ENCODE measurements at places on chromosomes 3 and 15. TPM values are rescaled to one million over a fixed set of nuclear protein-coding genes. Genes with fewer than 3 reads are reported as not detected.

The NUSAP1 gene
- 3.5 TPM for total RNA-seq

GRCh38 chr15:70246623-70247220, 149.0 kb upstream of the TLE3 start:
- H3K4me1 ChIP-seq: peaks cover 32% of the 10 kb centered on the region
- no peak for DNase-seq
- H3K4me3 ChIP-seq: no peak overlapping the region
- no peaks in the 10 kb centered on the region for H3K36me3 ChIP-seq
- H3K27ac ChIP-seq: no peak overlapping the region

DNA sequence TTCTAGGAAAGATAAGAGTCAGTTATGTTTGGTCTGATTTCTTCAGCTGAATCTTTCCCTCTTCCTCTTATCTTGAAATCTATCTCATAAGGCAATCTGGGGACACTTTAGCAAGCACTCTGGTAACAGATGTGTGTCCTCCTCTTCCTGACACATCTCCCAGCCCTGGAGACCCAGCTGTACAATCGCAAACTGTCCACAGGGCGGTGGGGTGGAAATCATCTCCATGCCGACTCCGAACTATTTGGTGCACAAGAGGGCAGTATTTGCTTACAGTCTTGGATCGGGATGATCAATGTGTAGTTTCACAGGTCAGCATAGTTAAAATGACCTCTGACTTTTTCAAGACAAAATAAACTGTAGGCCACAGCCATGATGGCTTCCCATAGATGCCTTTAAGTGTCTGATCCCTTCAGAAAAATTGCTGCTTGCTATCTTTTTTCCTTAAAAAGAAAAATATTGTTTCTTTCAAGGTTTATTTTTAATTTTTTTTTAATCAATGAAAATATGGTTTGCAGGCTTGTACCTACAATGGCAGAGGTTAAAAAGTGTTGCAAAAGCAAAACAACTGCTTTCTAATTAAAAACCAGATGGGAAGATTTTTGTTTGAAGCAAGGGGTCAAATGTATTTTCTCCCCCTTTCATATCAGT, 17.7 kb downstream of the EEFSEC start:
- no peaks in the 10 kb centered on the region for H3K27me3 ChIP-seq
- H3K4me3 ChIP-seq: no peak overlapping the region
- no peaks in the 10 kb centered on the region for H3K4me1 ChIP-seq
- H3K36me3 ChIP-seq: no peaks in the 10 kb centered on the region

The CYP19A1 gene
- total RNA-seq: not detected

DNA sequence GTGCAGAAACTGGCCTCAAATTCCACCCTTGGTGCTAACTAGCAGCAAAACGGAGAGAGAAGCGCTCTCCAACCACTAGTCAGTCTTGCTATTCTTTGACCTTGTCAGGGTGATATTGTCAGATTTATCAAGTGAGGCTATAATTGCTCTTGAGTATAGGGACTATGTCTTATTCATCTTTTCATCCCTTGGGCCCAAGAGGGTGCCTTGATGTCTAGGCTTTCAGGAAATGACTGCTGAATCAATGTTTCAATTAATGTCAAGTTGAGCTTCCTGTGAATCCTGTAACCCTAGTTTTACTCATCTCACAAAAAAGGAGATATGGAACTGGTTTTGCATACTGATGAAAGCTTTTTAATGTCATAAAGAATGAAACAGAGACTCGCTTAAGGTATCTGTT, 701.3 kb downstream of the EDEM1 start:
- no peak for DNase-seq
- H3K27ac ChIP-seq: no peak overlapping the region
- H3K4me1 ChIP-seq: no peaks in the 10 kb centered on the region
- H3K27me3 ChIP-seq: no peaks in the 10 kb centered on the region
- no peak overlapping the region for H3K4me3 ChIP-seq
- no peaks in the 10 kb centered on the region for H3K36me3 ChIP-seq

The GOLGA8S gene
- total RNA-seq: 0.30 TPM

The CNTN3 gene
- total RNA-seq: not detected

GRCh38 chr3:153266619-153267018, 104.6 kb downstream of the RAP2B start:
- no peaks in the 10 kb centered on the region for H3K36me3 ChIP-seq
- no peaks in the 10 kb centered on the region for H3K27me3 ChIP-seq
- no peaks in the 10 kb centered on the region for H3K4me1 ChIP-seq
- H3K4me3 ChIP-seq: no peak overlapping the region
- DNase-seq: no peak

DNA sequence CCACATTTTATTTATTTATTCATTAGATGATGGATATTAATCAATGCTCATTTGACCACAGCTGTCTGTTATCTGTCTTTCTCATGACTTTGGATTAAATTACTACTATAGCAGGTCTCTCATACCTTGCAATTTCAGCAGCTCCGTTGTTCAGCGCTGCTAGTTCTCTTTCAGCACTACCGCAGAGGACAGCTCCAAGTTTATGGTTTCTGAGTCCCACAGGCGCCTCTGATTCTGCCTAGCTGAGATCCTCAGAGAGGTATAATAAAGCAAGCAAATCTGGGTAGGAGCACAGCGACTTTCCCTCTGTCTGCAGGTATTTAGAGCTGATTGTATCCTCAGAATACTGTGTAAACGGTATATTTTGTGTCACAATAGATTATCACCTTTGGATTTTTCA, 204.9 kb downstream of the CNTN4 start:
- no peak overlapping the region for H3K27ac ChIP-seq
- no peaks in the 10 kb centered on the region for H3K36me3 ChIP-seq
- no peaks in the 10 kb centered on the region for H3K27me3 ChIP-seq

The AAGAB gene
- total RNA-seq: 30.2 TPM

- H3K27me3 ChIP-seq: no peaks in the 10 kb centered on the region
- DNase-seq: no peak
- no peak overlapping the region for H3K27ac ChIP-seq
- H3K36me3 ChIP-seq: no peaks in the 10 kb centered on the region
- no peak overlapping the region for H3K4me3 ChIP-seq
- H3K4me1 ChIP-seq: no peaks in the 10 kb centered on the region
These were observed 119.3 kb downstream of the SERPINI1 start for GRCh38 chr3:167854846-167855245.

The CTSH gene
- 32.8 TPM for total RNA-seq

The RAD51 gene
- total RNA-seq: 0.93 TPM

GRCh38 chr3:51799879-51800749, 21.1 kb upstream of the IQCF6 start:
- no peaks in the 10 kb centered on the region for H3K27me3 ChIP-seq
- H3K4me1 ChIP-seq: peaks cover 7% of the 10 kb centered on the region
- no peak overlapping the region for H3K27ac ChIP-seq

- no peaks in the 10 kb centered on the region for H3K4me1 ChIP-seq
- H3K4me3 ChIP-seq: no peak overlapping the region
- no peak for DNase-seq
- no peak overlapping the region for H3K27ac ChIP-seq
These were observed 6.3 kb downstream of the LRRK1 start for GRCh38 chr15:100925480-100925879.

- H3K4me1 ChIP-seq: peaks cover 7% of the 10 kb centered on the region
- H3K4me3 ChIP-seq: no peak overlapping the region
- no peak overlapping the region for H3K27ac ChIP-seq
These were observed 21.9 kb upstream of the TSEN2 start for GRCh38 chr3:12462159-12462947.

The NAALADL2 gene
- not detected for total RNA-seq

DNA sequence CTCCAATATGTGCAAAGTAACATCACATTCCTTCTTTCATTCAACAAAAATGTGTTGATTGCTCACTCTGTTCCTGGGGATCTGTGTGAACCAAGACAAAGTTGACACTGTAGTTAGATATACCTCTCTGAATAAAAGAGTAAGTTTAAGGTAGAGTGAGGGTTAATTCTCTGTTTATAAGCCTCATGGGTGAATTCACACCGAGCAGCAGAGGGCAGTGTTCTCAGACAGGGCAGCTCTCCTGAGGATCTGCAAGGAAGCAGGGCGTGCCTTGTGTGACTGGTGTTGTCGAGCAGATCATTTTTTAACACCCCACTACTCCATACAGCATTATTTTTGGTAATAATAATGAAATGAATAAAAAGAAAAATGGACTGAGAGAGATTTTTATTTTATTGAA, 34.4 kb downstream of the PAQR9 start:
- DNase-seq: peak; percentile 22
- H3K36me3 ChIP-seq: no peaks in the 10 kb centered on the region
- H3K4me3 ChIP-seq: no peak overlapping the region
- peaks cover 5% of the 10 kb centered on the region for H3K27me3 ChIP-seq

The TGM5 gene
- total RNA-seq: not detected

DNA sequence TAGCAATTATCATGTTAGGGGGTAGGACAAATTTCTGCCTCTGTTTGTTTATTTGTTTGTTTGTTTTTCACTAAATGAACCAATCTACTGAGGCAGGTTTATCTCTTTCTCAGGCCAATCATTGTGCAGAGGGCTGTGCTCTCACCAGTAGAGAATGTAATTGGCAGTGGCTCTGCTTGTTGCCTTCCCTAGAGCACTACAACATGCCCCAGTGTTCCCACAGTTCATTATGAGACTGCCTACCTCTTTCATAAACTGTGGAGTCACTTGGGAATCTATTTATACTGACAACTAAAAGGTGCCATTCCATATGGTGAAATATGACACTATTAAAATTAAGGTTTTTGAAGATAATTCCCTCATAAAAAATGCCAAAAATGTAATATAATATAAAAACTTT, 196.3 kb upstream of the ALCAM start:
- H3K27me3 ChIP-seq: no peaks in the 10 kb centered on the region
- no peak for DNase-seq
- no peak overlapping the region for H3K4me3 ChIP-seq
- no peaks in the 10 kb centered on the region for H3K4me1 ChIP-seq

The LRRIQ4 gene
- not detected for total RNA-seq

GRCh38 chr3:131172502-131173200, 146.0 kb downstream of the NEK11 start:
- H3K27me3 ChIP-seq: no peaks in the 10 kb centered on the region
- H3K27ac ChIP-seq: no peak overlapping the region
- DNase-seq: no peak
- peaks cover 11% of the 10 kb centered on the region for H3K4me1 ChIP-seq

The DUOXA1 gene
- 0.23 TPM for total RNA-seq

DNA sequence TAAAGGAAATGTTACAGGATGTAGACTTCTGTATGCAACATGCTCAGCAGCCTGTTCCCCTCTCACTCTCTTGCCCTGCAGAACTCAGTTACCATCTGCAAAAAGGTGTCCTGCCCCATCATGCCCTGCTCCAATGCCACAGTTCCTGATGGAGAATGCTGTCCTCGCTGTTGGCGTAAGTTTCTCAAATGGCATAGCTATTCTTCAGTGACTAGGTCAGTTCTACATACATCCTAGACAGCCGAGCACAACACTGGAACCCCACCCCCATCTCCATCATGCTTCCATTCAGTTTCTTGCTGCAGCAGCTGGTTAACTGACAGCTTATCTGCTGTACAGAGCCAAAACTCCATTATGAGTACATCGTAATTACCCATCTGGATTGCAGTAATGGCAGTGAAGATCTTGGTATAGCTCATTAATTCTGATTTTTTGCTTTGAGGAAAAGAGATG, 4.5 kb downstream of the THBS1 start:
- DNase-seq: no peak
- peaks cover 4% of the 10 kb centered on the region for H3K4me1 ChIP-seq
- no peaks in the 10 kb centered on the region for H3K27me3 ChIP-seq
- H3K36me3 ChIP-seq: no peaks in the 10 kb centered on the region
- no peak overlapping the region for H3K4me3 ChIP-seq

DNA sequence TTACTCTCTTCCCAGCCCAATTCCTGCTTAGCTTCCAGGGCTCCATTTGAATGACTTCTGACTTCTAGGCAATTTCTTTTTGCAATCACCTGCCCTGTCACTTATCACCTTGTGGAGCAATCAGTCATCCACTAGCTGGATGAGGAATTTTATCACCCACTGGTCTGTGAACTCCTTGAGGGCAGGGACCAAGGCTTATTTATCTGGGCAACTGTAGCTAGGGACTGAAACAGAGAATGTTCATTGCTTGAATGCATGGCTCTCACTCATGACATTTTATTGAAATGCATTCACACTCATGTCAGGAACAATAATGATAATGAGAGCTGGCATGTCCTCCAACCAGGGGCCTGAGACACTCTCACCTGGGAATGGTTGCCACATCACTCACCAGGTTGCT, 15.5 kb downstream of the TNFAIP8L3 start:
- no peaks in the 10 kb centered on the region for H3K36me3 ChIP-seq
- H3K27me3 ChIP-seq: no peaks in the 10 kb centered on the region
- no peak overlapping the region for H3K27ac ChIP-seq
- H3K4me3 ChIP-seq: no peak overlapping the region

- DNase-seq: no peak
- no peaks in the 10 kb centered on the region for H3K36me3 ChIP-seq
- no peaks in the 10 kb centered on the region for H3K27me3 ChIP-seq
These were observed 87.6 kb downstream of the CFAP44 start for GRCh38 chr3:113353678-113354077.

GRCh38 chr3:154625756-154626155, 195.8 kb upstream of the GPR149 start:
- no peak overlapping the region for H3K27ac ChIP-seq
- DNase-seq: no peak
- no peaks in the 10 kb centered on the region for H3K36me3 ChIP-seq
- H3K27me3 ChIP-seq: no peaks in the 10 kb centered on the region

The ACSBG1 gene
- not detected for total RNA-seq

- DNase-seq: no peak
- H3K4me3 ChIP-seq: no peak overlapping the region
- no peaks in the 10 kb centered on the region for H3K36me3 ChIP-seq
- H3K4me1 ChIP-seq: no peaks in the 10 kb centered on the region
- H3K27ac ChIP-seq: no peak overlapping the region
- H3K27me3 ChIP-seq: no peaks in the 10 kb centered on the region
These were observed 298.0 kb upstream of the RBMS3 start for GRCh38 chr3:28982906-28983305.

GRCh38 chr3:172036541-172037215, 2.7 kb upstream of the FNDC3B start:
- no peak for DNase-seq
- no peaks in the 10 kb centered on the region for H3K36me3 ChIP-seq
- H3K4me3 ChIP-seq: no peak overlapping the region
- no peak overlapping the region for H3K27ac ChIP-seq
- H3K27me3 ChIP-seq: no peaks in the 10 kb centered on the region
- H3K4me1 ChIP-seq: peaks cover 18% of the 10 kb centered on the region

- no peak overlapping the region for H3K27ac ChIP-seq
- H3K4me3 ChIP-seq: no peak overlapping the region
These were observed 60.5 kb upstream of the ULK4 start for GRCh38 chr3:42022355-42022754.

The TMEM40 gene
- not detected for total RNA-seq

The AGBL1 gene
- total RNA-seq: not detected

The MAGI1 gene
- not detected for total RNA-seq

The UROC1 gene
- not detected for total RNA-seq

The POC1A gene
- 0.99 TPM for total RNA-seq

DNA sequence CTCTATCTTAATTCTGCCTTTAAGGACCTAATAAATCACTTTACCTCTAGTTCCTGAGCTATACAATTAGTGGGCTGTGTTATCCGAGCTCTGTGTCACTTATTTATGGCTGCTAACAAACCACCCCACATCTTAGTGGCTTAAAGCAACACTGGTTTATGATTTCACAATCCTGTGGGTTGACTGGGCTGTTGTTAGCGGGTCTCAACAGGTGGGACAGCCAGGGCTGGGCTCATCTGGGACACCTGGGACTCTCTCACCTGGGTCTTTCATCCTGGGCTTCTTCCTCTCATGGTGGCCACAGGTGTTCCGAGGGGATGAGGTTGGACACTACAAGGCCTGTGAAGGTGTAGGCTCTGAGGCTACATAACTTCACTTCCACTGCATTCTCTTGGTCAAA, 35.8 kb upstream of the CHST2 start:
- peaks cover 4% of the 10 kb centered on the region for H3K4me1 ChIP-seq
- DNase-seq: no peak
- H3K36me3 ChIP-seq: no peaks in the 10 kb centered on the region
- H3K4me3 ChIP-seq: no peak overlapping the region
- H3K27ac ChIP-seq: no peak overlapping the region

- no peak overlapping the region for H3K4me3 ChIP-seq
- no peaks in the 10 kb centered on the region for H3K27me3 ChIP-seq
These were observed 19.1 kb downstream of the RNF13 start for GRCh38 chr3:149832086-149832485.

All from CD4-positive, alpha-beta memory T cell (primary cell).